T-cell (primary cell): ENCODE measurements at places on chromosomes 4 and X.

DNA sequence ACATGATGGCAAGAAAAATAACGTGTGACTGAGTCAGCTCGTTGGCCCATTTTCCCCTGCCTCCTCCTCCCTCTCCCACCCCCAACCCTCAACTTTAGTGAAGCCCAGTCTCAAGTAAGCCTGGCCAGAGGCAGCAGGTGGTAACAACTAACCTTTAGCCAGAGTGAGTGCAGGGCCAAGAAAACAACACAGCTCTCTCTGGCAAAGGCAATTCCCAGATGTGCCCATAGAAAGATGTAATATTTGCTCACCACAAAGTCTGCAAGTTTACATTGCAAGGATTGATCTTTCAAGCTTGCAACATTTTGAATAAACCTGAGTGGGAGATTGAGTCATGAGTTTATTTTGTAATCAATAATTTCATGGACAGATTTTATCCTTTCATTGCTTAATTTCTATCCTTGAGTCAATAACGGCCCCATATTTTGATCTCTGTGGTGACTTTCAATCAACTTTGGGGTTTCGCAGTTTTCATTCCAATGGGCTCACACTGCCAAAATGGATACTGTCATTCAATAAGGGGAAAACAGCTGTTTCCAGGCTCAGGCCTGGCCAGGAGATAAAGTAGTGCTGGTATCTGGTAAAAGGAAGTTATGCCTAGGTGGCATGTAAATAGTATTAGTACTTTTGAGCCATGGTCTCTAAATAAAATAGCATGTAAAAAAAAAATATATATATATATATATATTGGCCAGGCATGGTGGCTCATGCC lies 130.7 kb upstream of the TMEM164 start:
- no peaks in the 10 kb centered on the region for H3K4me1 ChIP-seq
- H3K27me3 ChIP-seq, result no peaks in the 10 kb centered on the region
- H3K36me3 ChIP-seq, result no peaks in the 10 kb centered on the region
- no peak overlapping the region for H3K27ac ChIP-seq
- H3K4me3 ChIP-seq, result no peak overlapping the region

DNA sequence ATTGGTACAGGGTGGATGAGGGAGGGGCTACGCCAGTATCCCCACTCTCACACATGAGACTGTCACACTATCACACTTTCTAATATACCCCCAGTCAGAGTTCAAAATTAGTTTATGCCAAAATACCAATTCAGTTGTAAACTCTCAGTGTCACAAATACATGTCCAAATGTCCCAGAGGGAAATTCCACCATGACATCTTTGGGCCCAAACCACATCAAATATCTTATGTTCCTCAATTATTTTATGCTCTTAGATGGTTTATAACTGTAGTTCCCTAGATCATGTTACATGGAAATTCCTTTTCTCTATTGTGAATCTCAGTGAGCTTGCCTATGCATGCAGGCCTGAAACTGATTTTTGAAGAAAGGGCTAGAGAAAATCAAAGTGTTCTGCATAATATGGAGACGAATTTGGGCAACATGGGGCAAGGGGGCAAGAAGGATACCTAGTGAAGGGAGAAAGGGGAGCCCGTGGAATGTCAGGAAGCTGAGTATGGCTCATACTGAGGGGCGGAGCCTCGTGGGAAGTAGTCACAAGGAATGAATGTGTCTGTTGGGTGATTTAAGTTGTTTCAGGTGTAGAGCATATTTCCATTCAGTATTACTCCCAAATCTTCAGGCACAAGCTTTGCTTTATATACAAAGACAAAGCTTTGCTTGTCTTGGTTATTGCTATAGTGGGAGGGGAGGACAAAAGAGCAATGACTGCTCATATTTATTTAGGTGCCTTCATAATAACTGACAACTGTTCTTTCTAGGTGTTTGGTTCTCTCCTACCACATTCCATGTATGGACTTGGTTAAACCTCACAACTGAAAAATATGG lies 40.8 kb downstream of the CLNK start:
- no peak overlapping the region for H3K4me3 ChIP-seq
- no peak overlapping the region for H3K27ac ChIP-seq
- H3K27me3 ChIP-seq, result no peaks in the 10 kb centered on the region

GRCh38 chr4:143358923-143359643 lies 22.4 kb downstream of the GAB1 start:
- H3K27ac ChIP-seq, result peak overlapping the region; percentile 26
- DNase-seq, result peak; percentile 18
- no peaks in the 10 kb centered on the region for H3K27me3 ChIP-seq
- H3K36me3 ChIP-seq, result no peaks in the 10 kb centered on the region
- H3K4me3 ChIP-seq, result no peak overlapping the region

DNA sequence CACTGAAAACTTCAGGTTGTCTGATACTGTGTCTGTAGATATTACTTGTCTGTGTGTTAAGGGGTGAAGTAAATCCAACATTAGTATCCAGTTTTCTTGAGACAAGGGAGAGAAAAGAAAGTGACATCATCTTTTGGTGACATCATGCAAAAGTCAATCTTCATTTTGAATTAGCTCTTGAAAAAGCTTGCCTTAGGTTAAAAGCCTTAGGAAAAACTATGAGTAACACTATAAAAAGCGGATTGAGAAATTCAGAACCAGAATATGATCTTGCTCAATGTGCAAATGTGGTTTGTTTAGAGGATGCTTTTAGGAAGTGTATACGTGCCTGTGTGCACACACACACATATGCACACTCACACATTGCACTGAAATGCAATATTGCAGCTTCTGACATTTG lies 345.8 kb upstream of the CASK start:
- H3K27ac ChIP-seq, result no peak overlapping the region
- H3K36me3 ChIP-seq, result no peaks in the 10 kb centered on the region
- no peak for DNase-seq
- H3K4me3 ChIP-seq, result no peak overlapping the region

GRCh38 chr4:147853706-147854105 lies 121.8 kb downstream of the ARHGAP10 start:
- H3K4me3 ChIP-seq, result no peak overlapping the region
- no peaks in the 10 kb centered on the region for H3K27me3 ChIP-seq
- H3K27ac ChIP-seq, result no peak overlapping the region
- no peaks in the 10 kb centered on the region for H3K4me1 ChIP-seq
